Fibroblast of the aortic adventitia (primary cell): ENCODE measurements at places on chromosomes 13 and 19.
A peak's percentile ranks its signal among the peaks of the same experiment; 100 is the strongest.

- no peak for DNase-seq
Observed at GRCh38 chr19:47096721-47097120, 16.9 kb downstream of the ZC3H4 start.

DNA sequence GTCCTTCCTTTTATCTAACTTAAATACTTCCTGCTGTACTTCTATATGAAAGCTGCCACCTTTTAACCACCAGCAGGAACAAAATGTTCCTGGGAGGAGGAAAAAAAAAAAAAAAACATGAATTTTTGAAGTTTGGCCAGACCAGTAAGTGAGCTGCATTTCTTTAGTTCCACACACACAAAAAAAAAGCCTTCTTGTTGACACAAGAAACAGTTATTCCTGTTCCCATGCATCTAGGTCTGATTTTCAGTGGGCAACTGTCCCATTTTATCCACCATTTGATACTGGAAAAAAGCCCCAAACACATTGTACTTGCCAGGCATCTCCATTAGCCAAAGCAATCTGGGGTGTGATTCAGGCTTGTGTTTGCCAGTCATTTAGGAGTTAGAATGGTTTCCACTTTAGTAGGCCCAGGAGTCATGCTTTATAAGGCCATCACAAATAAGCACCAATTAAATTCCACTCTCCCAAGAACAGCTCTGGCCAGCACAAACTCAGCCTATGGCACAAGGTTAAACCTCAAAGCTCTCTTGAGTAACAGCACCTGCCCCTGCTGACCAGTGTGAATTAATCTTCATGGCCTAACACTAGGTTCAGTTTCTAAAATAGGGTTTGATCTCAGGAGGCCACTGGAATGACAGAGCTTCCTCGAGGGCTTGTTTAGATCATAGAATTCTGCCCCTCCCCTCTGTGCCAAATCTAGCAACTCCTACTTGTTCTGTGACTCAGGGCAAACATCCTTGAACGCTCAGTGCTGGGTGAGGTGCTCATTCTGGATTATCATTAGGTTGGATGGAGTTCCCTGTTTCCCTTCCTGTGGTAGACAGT is 67.1 kb downstream of the NUFIP1 start:
- DNase-seq: peak; percentile 97

GRCh38 chr19:28430214-28430613 is 782.7 kb downstream of the UQCRFS1 start:
- no peak for DNase-seq

GRCh38 chr13:86689911-86690310 is 890.7 kb upstream of the SLITRK6 start:
- DNase-seq: no peak

DNA sequence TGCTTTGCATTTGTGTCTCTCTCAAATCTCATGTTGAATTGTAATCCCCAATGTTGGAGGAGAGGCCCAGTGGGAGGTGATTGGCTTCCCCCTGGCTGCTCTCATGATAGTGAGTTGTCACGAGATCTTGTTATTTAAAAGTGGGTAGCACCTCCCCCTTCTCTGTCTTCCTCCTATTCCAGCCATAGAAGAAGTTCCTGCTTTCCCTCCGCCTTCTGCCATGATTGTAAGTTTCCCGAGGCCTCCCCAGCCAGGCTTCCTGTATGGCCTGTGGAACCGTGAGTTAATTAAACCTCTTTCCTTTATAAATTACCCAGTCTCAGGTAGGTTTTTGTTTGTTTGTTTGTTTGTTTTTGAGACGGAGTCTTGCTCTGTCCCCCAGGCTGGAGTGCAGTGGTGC is 3.8 kb downstream of the LILRA4 start:
- DNase-seq: no peak

DNA sequence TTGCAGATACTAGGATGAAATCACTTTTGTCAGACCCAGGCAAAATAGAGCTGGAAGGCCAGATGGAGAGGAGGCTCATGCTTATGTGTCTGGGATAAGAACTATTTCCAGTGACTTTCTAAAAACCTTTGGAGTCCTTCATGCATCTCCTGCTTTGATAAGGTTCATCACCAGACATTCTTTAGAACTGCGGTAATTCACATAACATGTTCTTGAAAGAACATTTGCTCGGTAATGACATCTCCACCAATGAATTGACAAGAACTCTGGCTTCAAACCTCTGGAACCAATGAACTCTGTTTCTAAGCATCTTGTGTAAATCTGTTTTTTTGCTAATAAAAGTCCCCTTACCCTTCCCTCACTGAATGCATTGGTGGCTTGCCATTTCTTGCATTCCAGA is 112.0 kb upstream of the KL start:
- peak; percentile 47 for DNase-seq

- DNase-seq: no peak
Observed at GRCh38 chr19:49570997-49571676, 9.2 kb downstream of the NOSIP start.

- DNase-seq: no peak
Observed at GRCh38 chr13:55571237-55571867, 1569.4 kb upstream of the PRR20A start.

DNA sequence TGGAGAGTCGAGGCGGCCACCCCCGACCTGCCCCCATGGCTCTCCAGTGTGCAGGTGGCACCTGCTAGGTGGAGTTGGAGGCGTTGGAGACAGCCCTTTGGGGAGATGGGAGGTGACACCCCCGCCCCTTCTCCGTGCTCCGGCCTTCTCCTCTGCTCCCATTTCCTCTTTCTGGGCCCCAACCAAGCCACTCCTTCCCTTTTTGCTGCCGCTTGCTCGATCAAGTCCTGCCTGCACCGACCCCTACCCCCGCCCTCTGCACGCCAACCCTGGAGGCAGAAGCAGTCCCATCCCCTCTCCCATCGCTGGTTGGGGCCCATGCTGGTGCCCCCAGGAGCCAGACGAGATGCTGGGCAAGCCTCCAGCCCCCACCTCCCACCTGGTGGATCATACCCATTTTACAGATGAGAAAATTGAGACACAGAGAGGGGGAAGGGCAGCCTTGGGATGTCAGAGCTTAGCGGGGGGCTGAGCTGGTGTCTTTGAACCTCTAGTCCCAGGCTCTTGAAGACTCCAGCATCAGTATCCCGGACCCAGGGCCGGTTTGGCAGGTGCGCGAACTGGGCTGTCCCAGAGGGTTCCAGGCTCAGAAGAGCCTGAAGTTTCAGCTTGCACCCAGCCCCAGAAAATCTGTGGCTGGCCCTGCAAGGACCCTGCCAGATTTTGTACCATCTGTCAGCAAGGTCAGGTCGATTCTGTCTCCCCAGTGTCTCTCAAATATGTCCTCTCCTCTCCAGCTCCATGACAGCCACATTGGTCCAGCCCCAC is 10.3 kb downstream of the GNA15 start:
- no peak for DNase-seq

- no peak for DNase-seq
Observed at GRCh38 chr19:35169221-35169995, 14.9 kb downstream of the FXYD5 start.

- DNase-seq: no peak
Observed at GRCh38 chr19:49677231-49677900, at the start of gene PRMT1. Gene PRMT1, plus strand, starts transcription at chr19:49677271. Its CDS starts 10 bp downstream, at chr19:49677281.

- peak; percentile 15 for DNase-seq
Observed at GRCh38 chr13:24075137-24075975, 85.2 kb upstream of the SPATA13 start.

DNA sequence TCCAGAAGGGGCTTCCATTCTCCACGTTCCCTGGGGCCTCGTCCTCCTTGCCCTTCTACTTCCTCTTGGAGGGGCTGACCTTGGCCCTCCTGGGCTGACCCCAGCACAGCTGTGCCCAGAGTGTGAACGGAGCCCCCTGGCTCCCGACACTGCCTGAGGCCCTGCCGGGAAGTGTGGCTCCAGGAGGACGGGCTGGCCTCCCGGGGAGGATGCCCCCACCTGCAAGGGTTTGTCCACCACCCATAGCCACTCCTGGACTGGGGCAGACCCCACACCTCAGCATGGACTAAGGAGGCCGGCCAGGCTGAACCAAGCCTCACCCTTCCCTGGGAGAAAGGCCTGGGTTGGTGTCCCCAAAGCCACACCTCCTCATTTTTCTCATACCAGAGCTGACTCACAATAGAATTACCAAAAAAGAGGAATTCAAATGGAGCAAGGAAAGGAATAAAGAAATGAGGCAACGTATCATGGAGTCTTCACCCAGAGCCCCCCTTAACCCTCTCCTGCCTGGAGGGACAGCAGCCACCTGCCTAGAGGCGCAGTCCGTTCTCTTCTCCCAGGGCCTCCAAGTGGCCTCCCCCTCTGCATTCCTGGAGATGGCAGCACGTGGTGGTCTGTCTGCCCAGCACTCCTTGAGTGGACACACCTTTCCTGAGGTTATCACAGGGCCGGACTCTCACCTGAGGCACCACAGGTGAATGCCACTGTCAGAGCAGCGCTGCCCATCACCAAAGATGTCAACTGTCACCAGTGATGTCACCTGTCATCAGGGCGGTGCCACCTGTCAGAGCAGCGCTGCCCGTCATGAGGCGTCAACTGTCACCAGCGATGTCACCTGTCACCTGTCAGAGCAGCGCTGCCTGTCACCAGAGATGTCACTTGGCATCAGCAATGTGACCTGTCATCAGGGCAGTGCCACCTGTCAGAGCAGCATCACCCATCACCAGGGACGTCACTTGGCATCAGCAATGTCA is 3.1 kb upstream of the C13orf46 start:
- DNase-seq: peak; percentile 76
